Left lung (tissue), 14 donors: ENCODE measurements at places on chromosomes 12 and 14. TPM values are rescaled to one million over a fixed set of nuclear protein-coding genes. Genes with fewer than 3 reads are reported as not detected.

Gene SMIM10L1
- polyA plus RNA-seq, result 13.1 TPM

Gene SERPINA10
- polyA plus RNA-seq, result 0.08 TPM

Gene FAM186B
- polyA plus RNA-seq, result 4.5 TPM

Gene PYM1
- polyA plus RNA-seq, result 31.1 TPM

Gene KRT76
- polyA plus RNA-seq, result not detected

Gene GALNT4
- 7.1 TPM for polyA plus RNA-seq

Gene HOXC13
- not detected for polyA plus RNA-seq

Gene SRGAP1
- polyA plus RNA-seq, result 9.6 TPM

Gene NPAS3
- 0.65 TPM for polyA plus RNA-seq

DNA sequence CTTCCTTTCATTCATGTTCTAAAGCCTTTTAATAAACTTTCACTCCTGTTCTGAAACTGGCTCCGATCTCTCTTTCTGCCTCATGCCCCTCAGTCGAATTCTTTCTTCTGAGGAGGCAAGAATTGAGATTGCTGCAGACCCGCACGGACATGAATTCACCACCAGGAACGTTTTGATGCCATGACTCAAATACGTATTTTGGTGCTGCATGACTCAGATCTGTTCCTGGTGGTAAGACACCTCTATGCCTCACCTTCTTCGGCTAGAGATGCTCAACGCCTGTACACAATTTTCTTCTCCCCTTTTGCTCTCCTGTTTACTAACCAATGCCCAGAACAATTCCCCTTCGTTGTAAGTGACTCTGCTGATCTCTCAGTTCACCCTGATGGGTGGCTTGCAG is 52.0 kb upstream of the RIMBP2 start:
- no peak for DNase-seq

DNA sequence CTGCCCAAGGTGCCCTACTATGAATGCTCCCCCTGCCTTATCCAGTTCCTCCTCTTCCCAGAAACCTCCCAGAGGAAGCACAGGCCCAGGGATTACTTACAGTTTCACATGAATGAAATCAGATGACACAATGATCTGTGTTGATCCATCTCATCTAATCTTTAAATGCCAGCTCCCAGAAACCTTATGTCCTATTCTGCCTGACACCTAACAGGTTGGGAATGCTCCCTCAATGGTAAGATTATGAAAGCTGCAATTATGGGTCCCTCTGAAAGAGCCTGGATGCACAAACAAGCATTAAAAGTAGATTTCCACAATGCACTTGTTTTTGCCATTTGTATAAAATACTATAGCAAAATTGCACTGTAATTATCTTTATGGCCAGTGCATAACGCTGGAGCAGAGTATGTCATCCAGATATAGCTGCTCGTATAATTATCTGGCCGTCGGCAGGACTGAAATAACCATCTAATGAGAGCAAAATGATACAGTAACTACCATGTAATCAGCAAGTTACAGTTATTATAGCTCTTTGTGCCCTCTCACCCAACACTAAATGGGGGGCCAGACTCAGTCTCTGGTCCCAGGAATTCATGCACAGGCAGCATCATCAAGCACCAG is 4.4 kb upstream of the ZBTB39 start:
- DNase-seq, result no peak

DNA sequence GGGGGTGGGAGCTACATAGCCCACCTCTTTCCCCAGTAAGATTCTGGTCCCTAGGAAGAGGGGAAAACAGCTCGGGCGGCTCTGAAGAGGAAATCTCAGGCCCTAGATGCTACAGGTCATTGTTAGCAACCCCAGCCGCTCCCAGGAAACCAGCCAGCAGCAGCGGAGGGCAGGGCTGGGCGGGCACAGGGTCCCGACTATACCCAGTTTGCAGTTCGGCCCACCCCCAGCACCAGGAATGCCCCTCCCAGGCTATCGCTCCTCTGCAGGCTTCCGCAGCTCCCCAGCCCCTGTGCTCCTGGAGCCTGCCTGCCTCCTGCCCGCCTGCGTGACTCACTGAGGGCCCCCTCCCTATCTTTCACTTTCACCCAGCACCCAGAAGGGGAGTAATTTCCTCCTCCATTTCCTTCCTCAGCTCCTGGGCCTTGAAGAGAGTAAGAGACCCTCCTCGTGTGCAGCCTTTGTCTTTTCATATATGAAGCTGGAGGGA is 27.2 kb upstream of the PNMA1 start:
- DNase-seq, result peak; percentile 93

GRCh38 chr12:109760031-109760929 is 46.7 kb downstream of the FAM222A start:
- peak; percentile 76 for DNase-seq

GRCh38 chr12:9327320-9327719 is 119.1 kb upstream of the PZP start:
- no peak for DNase-seq

DNA sequence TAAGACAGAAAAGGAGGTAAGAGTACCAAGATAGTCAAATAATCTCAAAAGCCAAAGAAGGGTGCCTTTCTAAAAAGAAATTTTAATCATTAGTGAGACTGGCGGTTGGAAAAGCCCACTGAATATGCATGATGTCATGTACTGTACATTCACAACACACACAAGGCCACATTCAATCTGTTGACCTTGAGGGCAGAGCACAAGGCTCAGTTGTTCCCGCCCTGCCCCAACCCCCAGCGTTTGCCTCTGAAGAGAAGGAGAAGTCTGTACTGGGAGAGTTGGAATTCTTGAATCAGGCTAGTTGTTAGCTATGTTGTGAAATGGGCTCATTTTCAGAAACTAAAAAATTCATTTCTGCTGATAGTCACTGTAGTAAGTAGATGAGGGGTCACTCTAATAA is 50.2 kb upstream of the NID2 start:
- no peak for DNase-seq

- no peak for DNase-seq
These were observed 5.1 kb upstream of the TCL1B start for GRCh38 chr14:95681153-95681552.

DNA sequence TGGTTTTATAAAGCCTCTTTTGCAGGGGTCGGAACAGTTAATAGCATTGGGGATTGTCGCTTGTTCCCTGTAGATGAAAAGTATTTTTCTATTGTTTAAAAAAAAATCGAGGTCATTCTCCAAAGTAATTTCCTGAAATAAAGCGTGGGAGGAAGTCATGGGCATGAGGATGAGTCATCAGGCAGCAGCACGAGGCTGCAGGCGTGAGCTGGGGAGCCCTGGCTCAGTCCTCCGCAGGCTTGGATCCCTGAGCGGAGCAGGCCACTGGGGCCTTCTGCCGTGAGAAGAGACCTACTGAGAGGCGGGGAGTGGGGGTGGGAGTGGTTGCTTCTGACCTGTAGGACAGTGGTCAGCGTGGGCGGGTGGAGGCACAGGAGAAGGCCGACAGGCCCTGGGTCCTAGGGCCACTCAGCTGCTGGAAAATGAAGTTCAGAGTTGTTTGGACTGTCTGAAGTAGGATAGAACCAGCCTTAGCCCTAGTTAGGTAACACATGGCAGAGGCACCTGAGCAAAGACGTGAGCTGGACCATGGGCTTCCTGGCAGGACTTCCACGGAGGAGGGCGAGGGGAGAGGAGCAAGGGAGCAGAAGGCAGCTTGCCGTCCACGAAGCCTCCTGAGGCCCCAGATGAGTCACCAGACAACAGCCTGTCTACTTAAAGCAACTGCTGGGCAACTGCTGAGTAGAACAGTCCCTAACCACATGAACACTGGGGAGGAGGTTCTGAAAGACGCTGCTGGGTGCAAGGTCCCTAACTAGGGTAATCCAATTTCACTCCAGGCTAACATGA is 21.1 kb upstream of the LGALS3 start:
- DNase-seq, result peak; percentile 94

DNA sequence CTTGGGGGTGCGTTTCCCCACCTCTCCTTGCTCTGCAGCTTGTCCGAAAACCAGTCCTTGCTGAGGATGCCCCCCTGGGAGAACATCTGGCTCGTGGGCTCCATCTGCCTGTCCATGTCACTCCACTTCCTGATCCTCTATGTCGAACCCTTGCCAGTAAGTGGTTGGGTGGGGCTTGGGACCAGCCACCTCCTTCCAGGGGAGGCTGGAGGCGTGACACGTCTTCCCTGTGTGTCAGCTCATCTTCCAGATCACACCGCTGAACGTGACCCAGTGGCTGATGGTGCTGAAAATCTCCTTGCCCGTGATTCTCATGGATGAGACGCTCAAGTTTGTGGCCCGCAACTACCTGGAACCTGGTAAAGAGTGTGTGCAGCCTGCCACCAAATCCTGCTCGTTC is 57.5 kb downstream of the ANAPC7 start:
- DNase-seq, result no peak

GRCh38 chr14:25117342-25117741 is 67.4 kb upstream of the STXBP6 start:
- DNase-seq, result no peak

DNA sequence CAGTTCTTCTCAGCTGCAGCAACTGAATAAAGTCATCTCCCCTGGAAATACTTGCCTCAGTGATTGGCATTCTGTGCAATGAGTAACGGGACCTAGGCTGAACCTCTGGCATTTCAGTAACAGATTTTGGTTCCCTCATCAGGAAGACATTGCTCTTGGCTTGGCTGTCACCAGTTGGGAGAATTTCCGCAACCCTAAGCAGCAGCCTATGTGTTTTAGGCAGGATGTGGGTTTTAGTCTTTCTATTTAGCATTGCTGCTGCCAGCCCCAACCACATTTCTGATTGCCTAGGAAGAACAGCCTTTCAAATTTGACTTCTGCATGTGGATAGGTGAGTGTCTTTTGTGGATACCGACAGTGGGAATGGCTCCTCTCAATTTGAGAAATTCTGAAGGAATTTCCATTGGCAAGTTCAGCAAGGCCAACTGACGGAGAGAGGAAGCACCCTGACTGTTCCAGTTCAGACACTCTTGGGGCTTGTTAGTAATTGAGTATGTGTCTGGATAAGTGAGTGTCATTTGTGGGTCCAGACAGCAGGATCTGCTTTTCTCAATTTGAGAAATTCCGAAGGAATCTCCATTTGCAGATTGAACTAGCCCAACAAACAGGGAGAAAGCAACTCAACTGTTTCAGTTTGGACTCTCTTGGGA is 19.0 kb upstream of the CLEC2A start:
- DNase-seq, result no peak

DNA sequence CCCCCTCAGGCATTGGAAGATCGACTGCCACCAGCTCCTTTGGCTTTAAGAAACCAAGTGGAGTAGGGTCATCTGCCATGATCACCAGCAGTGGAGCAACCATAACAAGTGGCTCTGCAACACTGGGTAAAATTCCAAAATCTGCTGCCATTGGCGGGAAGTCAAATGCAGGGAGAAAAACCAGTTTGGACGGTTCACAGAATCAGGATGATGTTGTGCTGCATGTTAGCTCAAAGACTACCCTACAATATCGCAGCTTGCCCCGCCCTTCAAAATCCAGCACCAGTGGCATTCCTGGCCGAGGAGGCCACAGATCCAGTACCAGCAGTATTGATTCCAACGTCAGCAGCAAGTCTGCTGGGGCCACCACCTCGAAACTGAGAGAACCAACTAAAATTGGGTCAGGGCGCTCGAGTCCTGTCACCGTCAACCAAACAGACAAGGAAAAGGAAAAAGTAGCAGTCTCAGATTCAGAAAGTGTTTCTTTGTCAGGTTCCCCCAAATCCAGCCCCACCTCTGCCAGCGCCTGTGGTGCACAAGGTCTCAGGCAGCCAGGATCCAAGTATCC is 288.7 kb downstream of the NAV3 start:
- DNase-seq, result no peak

DNA sequence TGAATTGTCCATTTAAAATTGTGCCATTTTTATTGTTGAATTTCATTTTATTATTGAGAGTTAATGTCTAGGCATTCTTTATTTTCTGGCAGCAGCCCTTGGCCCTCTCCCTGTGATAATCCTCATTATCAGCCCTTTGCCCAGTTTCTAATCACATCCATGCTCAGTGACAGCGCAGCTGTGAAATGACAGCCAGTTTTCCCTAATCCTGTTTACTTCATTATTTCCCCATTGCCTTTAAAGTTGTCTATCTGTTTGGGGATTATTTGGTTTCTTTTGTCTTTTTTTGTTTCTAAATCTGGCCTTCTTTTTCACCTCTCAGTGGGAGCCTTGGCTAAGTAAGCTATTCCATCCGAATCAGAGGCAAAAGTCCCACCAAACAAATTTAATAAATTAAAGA is 476.9 kb downstream of the SLC6A15 start:
- no peak for DNase-seq

GRCh38 chr12:4386801-4387200 is 7.3 kb upstream of the FGF23 start:
- no peak for DNase-seq
